Suppressor macrophage (primary cell): ENCODE measurements at places on chromosomes 1 and 21.

DNA sequence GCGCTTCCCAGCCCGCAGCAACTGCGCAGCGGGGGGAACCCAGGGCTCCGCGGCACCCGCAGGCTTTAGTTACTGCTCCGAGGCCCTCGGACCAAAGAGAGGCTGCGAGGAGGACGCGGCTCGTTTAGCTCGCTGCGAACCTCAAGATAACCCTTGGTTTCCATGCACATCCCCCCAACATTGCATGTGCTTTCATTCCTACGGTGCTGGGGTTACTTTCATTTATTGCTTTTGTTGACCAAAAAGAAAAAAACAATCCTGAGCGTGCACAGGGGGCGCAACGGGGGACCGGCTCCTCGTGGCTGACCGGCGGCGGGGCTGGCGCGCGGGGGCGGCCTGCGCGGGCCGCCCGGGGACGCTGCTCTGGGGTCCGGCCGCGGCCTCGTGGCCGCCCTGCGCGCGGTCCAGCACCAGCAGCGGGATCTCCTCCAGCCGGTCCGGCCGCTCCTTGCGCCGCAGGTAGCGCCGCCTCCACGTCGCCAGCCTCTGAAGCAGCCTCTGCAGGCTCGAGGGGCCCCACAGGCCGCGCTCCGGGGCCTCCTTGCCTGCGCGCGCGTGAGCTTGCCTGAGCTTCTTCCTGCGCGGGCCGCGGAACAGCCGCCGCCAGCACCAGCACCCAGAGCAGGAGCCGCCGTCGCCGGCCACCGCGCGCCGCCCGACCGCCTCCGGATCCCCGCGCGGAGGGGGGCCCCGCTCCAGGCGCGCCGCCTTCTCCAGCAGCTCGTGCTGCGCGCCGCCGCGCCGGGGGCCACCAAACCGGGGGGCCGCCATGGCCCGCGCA lies 77.4 kb downstream of the DESI2 start:
- DNase-seq: peak; percentile 10

DNA sequence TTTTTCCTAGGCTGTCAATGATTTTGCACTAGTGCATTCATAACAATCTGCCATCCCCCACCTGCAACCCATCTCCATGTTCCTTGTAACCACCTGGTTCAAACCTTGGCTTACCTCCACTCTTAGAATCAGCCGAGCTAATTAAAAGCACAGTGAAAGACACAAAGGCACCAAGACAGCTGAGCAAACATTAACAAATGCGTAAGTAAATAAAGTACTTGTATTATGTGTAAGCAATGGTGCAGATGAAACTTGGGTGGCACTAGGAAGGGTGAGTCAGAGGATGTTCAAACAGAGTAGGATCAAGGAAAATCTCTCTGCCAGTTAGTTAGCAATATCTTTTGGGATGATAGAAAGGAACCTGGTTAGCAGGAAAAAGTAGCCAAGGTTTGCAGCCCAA lies 5.1 kb upstream of the FOXJ3 start:
- no peak for DNase-seq

- DNase-seq: no peak
Measured at GRCh38 chr1:223332997-223333396, 31.0 kb downstream of the SUSD4 start.

DNA sequence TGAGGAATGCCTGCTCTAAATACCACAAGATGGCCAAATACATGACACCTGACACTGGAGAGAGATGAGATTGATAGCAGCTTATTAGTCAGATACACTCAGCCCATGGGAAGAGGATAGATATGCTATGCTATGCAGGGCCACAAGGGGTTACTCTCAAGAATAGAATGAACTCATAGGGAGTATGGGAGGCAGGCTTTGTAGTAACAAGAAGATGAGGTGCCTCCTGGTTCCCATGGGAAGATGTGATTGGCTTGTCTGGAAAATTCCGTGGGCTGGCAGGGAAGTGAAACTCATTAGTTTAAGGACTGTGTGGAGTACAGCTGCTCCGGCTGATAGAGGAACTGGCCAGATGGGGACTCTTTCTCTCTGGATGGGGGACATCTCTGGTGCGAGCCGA lies 16.5 kb downstream of the CCDC30 start:
- DNase-seq: peak; percentile 74

DNA sequence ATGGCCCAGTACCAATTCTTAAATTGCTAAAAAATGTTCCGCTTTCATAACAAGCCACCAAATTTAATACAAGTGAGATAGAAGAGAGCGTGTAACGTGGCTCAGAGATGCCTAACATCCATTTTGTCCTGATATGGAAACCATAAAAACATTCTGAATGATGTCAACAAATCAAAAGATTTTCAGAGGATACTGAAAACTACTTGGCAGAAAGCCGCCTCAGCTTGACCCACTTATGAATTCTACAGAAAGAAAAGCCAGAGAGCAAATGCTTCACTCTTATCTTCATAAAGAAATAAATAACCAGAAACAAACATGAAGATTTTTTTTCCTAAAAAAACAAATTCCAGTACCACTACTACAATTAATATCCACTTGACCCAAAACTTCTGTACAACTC lies 41.2 kb downstream of the OMA1 start:
- DNase-seq: no peak

DNA sequence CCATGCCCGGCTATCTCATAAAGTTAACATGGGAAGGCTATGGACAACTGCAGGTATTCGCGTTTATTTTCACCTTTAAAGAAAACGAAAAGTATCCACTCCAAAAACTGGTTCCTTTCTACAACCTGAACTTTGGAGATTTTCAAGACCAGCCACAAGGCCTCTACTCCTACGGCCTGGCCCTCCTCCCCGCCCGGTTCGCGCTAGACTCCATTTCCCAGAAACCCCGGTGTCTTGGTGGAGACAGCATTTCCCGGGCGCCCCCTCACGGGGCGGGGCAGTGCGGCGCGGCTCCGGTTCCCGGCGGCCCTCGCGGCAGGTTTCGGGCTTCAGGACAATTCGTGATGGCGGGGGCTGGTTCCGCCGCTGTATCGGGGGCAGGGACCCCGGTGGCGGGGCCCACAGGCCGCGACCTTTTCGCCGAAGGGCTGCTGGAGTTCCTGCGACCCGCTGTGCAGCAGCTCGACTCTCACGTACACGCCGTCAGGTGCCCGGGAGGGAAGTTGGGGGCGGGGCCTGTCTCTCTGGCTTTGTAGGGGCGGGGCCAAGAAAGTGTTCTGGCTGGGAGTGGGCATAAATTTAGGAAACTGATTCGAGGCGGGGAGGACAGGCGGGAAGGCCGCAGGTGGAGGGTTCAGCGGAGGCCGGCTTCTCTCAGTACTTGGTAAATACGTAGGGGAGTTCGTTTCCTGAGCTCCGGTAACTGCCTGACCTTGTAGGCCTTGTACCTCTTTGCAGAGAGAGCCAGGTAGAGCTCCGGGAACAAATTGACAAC lies at the start of gene SNAPIN:
SNAPIN (plus strand) TSS at position 304 of the 775 bp plus-strand sequence; CDS start at position 345, 41 bp downstream.
- DNase-seq: peak; percentile 93

DNA sequence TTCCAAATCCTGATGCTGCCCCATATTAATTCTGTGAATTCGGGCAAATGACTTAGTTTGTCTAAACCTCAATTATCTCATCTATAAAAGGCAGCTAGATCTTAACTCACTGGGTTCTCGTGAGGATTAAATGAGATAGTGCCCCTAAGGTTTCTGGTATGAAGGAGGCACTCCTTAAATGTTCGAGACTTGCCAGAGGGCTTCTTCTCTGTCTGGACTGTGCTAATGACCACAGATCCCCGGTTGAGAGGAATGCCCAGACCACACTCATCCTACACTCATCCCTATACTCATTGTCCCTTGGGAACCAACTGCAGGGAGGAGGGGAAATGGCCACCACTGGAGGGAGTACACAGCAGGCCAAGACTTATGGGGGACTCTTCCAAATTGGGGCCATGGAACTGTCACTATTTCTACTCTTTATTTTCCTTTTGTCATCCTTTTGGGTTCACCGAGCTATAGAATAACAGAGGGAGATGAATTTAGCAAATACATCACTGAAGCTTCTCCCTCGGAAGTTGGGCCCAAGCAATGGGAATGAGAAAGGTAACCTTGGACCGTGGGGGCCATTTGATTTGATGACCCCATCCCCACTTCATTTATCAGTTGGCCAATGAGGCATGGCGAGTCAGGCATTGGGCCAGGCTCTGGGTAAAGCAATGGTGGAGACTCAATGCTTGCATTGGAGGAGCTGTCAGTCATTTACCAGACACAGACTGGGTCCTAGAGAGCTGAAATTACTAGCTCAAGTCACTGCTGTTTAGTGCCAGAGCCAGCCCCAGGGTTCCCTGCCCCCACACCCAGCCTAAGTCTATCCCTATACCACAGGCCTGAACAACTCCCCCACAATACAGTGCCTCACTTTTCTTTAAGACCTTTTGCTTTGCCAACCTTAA lies 5.1 kb downstream of the ATF3 start:
- DNase-seq: no peak

GRCh38 chr1:191831572-191831971 lies 326.7 kb upstream of the RGS18 start:
- DNase-seq: no peak

DNA sequence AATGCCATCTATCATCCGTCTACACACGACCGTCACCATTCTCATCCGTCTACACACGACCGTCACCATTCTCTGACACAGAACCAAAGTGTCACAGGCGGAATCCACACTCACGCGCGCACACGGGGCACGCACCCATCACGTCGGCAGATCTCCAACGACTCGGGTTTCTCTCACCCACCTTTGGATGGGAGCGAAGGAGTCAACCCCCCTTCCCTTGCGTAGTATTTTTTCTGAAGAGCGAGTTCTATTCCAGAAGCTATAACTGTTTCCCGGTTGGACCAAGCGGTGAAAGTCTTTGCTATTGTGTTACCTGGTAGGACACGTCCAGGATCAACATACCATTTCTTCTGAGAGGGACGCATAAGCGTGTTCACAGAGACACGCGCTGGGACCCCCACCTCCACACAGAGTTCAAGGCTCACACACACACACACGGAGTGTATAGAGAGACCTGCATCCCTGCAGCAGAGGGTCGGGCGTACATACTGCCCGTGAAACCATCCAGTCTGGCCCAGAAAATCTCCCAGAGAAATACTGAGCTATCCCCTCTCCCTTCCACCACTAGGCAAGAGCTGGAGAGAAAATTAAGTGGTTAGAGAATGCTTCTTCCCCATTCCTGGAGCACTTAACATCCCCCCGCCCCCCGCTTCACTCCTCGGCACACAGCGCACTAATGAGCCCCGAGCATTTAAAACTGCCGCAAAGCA lies 741 bp downstream of the DUSP10 start:
- DNase-seq: peak; percentile 65

DNA sequence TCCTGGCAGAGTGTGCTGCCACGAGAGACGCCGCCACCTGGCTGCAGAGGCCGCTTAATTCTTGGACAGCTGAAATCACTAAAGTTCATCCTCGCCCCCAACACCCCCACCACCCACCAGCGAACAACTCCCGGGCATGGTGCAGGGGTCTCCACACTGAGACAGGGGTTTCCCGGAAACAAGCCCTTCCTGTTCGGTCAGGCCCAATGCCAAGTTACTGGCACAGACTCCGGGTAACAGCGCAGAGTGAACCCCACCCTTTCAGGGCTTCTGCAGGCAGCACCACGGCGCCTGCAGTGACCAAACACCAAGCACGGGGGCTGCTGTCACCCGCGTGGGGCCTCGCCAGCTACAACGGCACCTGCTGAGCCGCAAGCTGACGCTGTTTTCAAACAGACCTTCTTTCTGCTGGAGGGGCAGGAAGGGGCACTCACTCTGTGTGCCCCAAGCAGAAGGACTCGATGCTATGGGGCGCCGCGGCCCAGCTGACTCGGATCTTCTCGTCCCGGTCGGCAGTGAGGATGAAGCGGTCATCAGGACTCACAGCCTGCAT lies 17.4 kb downstream of the WDR4 start:
- DNase-seq: no peak
